ENCODE measurements at places on chromosomes 3 and 15.

DNA sequence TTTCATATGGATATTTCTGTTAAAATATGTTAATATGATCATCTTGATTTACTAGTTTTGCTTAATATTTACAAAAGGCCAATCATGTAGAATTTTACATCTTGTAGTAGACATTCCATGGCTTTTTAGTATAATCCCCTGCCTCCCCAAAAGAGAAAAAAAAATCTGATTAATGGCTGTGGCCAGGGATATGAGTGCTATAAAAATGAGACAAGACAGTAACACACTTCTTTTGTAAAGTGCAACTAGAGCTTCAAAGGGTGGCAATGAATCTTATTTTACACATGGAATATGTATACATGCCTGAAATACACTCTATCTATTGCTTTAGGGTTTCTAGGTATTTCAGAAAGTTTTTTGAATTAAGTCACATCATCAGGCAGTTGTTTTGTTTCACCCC is 112.2 kb upstream of the NANOGP8 start:
- DNase-seq: no peak

DNA sequence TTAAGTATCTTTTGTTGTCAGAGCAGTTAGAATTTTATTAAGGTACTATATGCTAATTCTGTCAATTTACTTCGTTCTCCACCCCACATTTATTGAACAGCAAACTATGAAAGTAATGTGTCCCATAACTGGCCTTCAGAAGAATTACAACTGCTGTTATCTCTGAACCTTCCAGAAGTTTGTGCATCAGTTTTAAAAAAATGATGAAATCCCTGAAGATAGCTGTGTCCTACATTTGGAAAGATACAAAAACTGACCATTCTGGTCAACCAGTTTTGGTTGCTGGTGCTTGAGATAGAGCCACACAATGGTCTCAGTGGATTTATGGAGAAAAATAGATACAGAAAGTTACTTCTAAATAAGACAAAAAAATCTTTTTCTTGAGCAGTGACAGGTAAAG is 5.9 kb downstream of the UBE2Q2 start:
- DNase-seq: no peak

DNA sequence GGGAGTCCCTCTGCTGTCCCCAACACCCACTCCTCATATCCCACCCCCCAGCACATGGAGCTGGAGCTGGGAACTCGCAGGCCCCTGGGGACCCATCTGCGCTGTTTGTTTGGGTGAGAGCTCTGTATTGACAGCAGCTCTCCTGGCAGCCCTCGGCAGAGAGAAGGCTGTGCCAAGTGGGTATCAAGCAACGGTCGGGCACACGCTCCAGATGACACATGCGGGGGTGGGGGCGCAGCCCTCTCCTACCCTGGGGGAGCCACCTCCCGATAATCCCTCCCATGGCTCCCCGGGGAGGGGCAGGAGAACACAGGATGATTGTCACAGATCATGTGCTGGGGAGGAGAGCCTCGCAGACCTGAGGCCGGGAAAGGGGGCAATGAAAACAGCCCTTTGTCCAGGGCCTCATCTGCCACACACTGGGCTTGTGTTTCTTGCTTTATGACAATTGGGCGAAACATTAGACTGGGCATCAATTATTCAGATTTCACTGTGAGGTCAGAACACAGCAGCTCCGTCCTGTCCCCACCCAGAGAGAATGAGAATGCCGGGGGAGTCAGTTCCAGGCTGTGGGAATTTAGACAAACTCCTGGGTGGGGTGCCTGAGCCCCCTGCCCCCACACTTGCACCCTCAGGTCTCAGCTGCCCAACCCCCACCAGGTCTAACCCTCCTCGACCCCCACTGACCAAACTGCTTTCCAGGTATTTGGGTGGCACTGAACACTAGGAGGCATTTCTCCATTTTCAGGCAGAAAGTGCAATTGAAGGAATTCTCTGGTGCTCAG is 46.4 kb upstream of the KLF13 start:
- DNase-seq: no peak

DNA sequence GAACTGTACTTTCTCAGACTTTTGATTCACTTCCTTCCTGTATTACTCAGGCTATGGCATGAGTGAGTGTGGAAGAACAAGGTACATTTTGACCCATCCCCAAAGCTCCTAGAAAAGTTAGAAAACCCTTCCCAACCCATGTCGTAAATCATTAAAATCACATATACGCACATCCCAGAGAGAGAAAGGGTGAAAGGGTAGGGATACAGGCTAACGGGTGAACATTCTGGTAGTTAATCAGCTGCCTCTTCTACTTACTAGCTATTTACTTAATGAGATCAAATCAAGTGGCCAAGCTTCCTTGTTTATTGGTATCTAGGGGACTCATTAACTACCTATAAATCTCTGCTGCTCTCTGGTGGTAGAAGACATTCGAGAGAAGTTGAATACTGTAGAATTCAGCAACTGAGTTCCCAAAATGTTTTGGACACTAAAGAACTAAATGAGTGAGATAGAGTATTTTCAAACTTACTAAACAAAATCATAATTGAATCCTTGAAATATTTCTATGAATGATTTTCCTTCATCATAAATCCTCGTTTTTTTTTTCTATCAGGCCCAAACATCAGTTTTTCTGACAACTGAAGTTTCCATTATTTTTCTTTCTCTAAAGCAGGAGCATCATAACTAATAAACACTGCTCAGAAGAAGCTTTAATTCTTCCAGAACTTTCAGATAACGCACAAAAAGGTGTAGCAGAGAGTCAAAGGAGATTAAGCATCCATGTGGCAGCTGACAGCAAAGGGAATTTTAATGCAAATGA is 124.2 kb downstream of the IMPG2 start:
- DNase-seq: no peak

GRCh38 chr3:30502742-30503073 is 103.7 kb upstream of the TGFBR2 start:
- DNase-seq: no peak

DNA sequence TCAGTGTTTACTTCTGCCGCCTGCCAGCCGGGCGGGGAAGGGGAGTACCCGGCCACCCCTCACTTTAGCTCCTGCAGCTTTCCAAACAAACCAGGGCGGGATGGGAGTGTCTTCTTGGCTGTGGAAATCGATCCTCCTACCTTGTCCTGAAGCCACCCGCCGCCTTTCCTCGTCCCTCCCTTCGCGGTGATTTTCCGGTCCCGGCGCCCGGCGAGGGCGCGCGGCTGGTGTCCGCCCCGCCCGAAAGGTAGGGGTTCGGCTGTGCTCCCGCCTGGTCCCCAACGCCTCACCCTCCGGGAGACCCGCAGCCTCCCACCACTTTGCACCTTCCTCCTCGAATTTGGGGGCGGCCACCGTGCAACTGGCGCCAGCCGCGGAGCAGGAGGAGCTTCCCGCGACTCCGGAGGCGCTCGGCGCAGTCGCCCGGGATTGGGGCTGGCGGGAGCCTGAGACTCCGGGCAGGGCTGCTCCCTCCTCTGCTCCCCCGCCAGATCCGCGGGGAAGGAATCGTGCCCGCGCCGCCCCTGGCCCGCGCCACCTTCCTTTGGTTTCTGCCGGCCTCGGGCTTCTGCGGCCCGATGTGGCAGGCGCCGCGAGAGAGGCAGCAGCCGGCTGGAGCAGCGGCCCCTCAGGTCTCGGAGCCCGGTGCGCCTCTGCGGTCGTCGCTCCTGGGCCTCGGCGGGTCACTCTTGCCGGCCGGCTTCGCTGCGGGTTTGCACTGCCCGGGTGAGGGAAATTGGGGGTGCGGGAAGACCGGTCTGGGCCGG is 30.7 kb upstream of the ST3GAL6 start:
- peak; percentile 38 for DNase-seq

- DNase-seq: no peak
Measured at GRCh38 chr15:48550822-48551525, 94.5 kb downstream of the FBN1 start.

DNA sequence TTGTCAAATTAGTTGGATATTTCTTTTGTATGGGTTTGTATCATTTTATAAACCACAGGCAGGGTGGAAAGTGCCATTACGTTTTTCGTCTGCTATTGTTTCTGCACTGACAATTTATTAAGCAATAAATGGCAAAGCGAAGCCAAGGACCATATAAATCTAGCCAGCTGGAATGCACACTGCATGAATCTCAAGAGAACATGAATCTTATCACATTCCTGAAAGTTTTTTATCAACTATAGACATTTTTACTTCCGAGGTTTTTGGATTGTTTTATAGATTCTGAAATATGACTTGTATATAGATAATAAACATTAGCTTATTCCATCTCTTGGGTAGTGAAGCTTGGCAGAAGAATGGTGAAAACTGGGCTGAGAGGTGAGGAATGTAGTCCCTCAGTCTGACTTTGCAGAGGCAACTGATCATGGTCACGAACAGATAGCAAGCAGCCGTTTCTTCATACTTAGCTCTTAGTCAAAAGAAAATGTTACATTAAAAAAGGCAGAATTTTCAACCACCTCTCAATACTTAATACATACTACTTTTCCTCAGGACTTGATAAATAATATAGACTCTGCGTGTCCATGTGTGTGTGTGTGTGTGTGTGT is 102.7 kb downstream of the OSBPL10 start:
- no peak for DNase-seq

GRCh38 chr3:127275287-127275781 is 12.5 kb downstream of the PRR20G start:
- DNase-seq: no peak

DNA sequence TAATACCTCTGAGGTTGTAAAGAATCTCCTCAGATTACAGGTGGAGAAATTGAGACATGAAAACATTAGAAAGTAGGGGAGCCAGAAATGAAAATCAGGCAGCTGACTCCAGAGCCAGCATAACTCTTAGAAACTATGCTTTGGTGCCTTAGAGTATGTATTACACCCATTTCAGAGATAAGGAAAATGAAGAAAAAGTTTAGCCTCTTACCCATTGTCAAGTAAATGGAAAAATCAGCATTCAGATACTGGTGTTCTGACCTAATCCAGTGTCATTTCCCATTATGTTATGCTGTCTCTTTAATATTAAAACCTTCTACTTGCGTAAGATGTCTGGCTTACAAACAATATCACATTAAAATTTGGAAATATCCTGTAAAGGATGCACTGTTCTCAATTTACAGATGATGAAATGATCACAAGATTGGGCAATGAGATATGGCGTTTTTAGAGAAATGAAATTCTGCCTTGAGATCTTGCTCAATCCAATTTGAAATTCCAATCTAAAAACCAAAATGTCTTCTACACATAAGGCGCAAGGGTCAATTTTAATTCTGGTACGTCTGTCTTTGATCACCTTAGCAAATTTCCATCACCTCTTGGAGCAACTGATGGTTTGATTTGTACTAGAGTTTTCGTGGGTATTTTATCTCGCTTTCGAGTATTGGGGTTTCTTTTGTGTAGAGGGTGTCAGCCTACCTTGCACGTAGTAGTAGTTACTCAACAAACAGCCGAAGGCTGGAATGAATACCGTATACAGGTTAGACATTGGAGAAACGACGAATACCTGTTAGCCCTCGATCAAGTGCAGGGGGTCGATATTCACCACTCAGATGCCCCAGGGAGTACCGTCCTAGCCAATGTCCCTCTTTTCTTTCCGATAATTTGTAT is 902 bp upstream of the ZCWPW2 start:
- DNase-seq: peak; percentile 19

DNA sequence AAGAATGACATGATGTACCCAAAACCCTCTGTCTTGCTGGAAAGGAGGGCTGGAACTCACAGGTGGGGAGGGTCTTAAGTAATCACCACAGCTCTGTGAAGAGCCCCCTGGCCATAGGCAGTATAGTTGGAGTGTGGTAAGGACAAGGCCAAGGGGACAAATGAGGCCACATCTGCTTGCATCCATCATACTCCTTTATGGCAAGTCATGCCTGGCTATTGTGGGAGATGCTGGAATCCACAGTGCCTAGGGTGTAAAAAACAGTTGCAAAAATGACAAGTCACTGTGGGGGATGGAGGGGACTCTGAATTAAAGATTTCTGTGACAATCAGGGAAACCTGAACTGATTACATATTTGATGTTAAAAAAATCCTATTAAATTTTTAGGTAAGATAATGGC is 258.5 kb downstream of the KCNMB2 start:
- DNase-seq: no peak

- DNase-seq: no peak
Measured at GRCh38 chr3:43817825-43818224, 127.1 kb downstream of the ABHD5 start.

GRCh38 chr15:39130556-39131379 is 450.1 kb upstream of the THBS1 start:
- DNase-seq: no peak

DNA sequence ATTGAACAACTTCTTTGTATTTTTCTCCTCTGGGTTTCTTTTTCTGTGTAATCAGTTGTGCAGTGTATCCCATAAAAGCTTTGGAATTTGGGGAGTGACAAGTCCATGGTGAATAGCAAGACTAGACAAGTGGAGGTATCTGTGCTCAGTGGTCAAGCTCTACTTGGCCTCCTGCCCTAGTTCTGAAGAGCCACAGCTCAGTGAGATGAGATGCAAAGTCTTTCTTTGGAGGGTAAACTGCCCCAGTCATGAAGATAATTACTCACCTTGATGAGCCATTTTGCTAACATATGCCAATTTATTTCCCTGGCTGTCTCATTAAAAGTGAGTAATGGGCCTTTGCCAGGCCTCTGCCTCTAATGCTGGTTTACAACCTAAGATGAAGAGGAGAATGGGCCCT is 271.2 kb upstream of the TRIM42 start:
- no peak for DNase-seq

DNA sequence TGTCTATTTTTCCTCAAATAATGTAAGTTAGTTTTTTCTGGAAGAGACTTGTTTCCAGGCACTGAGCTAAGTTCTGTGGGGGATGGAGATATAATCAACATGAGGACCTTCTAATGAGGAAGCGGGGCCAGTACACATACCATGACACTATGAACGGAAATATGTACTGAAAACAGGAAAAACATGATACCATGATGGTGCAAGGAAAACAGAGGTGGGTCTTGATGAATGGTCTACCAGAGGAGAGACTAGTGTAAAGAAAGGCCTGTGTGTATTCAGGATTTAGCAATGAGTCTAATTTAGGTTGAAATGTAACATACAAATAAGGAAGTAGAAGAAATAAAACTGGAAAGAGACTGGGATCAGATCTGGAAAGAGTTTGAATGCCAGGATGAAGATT is 38.9 kb upstream of the TPRG1 start:
- DNase-seq: no peak

DNA sequence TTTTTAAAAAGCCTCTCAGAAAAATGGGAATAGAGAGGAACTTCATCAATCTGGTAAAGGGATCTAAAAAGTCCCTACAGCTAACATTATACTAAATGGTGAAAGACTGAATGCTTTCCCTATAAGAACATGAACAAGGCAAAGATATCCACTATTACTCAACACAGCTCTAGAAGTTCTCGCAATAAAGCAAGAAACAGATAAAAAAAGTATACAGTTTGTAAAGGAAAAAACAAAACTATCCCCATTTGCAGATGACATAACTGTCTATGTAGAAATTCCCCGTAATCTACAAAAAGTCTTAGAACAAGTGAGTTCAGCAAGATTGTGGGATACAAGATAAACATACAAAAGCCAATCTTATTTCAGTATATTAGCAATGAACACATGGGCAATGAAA is 15.4 kb downstream of the EDC3 start:
- DNase-seq: no peak

DNA sequence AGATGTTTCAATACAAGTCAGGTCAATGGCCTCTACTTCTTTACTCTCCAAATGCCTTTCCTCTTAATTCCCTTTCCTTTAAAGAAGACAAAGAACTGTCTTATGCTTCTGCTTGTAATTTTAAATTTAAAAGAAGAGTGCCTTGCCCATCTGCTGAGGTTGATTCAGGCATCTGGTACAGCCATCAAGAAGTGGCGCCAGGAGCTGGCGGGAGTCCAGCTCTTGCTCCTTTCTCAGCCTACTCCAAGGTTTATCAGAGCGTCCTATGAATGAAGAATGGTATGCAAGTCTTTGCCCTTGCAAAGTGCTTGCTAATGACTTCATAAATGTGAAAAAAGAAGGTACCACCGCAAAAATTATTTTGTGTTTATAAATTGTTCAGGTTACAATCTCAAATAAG is 294.6 kb upstream of the TGFBR2 start:
- peak; percentile 48 for DNase-seq

Measured in hindlimb muscle (tissue), 1 donor.